ENCODE measurements at places on chromosomes 3 and 15. TPM values are rescaled to one million over a fixed set of nuclear protein-coding genes. Genes with fewer than 3 reads are reported as not detected.

GXYLT2 gene
- 1.3 TPM for polyA plus RNA-seq

NR2E3 gene
- 0.80 TPM for polyA plus RNA-seq

KLHL40 gene
- polyA plus RNA-seq = not detected

SH2D7 gene
- polyA plus RNA-seq = not detected

GALNT15 gene
- 0.02 TPM for polyA plus RNA-seq

UTS2B gene
- polyA plus RNA-seq = not detected

GP9 gene
- not detected for polyA plus RNA-seq

RARB gene
- polyA plus RNA-seq = 0.15 TPM

LINGO1 gene
- polyA plus RNA-seq = 114 TPM

Measured in H1 (cell line).